Astrocyte of the cerebellum (primary cell): ENCODE measurements at places on chromosomes 2 and 18.

GRCh38 chr2:5392658-5393057 lies 299.5 kb upstream of the SOX11 start:
- no peak for DNase-seq

GRCh38 chr2:98793897-98794830 lies 63.2 kb upstream of the MGAT4A start:
- DNase-seq: no peak

DNA sequence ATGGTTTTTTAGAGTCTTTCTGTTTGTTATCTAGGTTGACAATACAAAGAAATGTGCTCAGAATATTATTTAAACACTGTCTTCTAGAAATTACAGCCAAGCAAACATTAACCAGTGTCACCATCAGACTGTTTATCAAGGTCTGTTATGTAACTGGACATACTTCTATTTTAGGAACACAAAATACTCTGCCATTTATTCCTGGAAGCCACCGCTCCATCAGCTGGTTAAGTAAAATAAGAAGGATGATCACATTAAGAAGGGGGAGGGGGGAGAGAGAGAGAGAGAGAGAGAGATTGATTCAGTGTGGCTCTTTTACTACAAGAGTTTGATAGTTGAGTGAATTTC lies 47.9 kb downstream of the MBP start:
- DNase-seq: no peak

DNA sequence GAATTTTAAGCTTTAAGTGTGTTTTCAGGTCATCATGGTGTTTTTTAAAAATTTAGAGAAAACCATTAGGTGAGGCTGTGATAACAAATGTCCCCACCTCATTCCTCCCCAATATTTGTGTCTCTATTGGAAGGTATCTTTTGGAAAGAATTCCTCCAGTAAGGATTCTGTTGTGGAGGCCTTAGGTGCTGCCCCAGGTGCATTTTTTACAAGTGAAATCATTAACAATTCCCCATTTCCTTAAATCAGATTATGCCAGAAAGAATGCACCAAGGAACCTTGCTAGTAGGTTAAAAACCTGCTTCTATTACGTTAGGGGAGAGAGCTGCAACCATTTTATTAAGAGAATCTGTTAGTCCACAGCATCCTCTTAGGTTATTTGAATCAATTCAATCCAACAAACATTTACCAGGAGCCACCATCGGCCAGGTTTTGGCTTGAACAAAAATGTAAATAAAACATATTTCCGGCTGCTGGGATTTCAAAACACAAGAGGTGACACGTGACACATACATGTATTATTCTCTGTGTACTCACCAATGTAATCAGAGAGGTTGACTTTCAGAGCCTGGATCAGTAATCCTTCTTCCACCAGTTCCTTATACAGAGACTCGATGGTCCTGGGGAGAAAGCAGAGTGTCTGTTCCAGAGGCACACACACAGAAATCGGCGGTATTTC lies 112.5 kb upstream of the ASB18 start:
- DNase-seq: no peak

DNA sequence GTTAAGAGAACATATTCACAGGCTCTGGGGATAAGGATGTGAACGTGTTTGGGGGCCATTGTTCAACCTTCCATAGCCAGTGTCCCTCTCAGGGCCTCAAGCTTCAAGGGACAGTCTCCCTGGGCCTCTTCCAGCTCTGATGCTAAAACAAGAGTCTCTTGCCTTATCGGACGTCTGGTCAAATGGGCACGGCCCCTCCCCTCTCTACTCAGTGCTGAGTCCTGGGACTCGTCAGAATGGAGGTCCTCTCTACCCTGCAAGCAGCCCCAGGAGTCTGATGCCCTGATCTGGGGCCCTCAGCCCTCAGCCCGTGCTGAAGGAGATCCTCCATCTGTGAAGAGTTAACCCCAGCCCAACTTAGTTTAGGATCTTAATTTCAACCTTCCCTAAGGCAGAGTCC lies 198.2 kb downstream of the ZFP36L2 start:
- DNase-seq: no peak

DNA sequence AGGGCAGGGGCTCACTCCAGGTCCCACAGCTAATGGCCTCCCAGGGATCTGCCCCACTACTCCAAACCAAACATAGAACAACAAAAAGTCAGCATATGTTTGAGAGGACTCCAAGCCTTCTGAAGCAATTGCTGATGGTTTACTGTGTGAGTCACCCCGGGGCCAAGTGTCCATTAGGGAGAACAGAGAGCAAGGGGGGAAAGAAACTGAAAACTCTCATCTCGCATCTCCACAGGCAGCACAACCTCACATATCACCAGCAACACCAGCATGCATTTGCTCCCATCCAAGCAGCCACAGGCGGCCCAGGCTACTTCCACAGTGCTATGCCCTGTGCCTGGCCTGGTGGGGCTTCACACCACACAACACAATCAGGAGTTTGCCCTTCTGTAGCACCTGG lies 39.1 kb downstream of the CYRIA start:
- DNase-seq: peak; percentile 86
